Fibroblast of gingiva (primary cell): ENCODE measurements at places on chromosomes 2 and 18.
A peak's percentile ranks its signal among the peaks of the same experiment; 100 is the strongest.

- no peak for DNase-seq
Observed at GRCh38 chr2:233487748-233488345, 78.7 kb downstream of the USP40 start.

- DNase-seq = no peak
Observed at GRCh38 chr2:8234757-8235374, 447.0 kb upstream of the ID2 start.

DNA sequence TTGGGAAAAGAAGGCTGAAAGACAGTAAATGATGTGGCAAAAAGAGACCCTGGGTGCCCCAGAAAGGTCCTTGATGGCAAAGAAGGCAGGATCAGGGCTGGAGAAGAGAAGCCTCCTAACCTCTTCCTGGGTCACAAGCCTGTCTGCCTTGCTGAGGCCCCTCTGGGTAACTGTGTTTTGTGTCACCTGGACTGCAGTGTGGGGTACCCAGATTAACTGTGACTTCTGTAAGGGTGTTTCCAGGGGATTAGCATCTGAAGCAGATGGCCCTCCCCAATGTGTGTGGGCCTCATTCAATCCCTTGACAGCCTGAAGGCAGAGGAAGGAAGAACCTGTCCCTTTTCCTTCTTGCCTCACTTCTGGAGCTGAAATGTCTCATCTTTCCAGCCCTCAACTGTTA, 35.6 kb upstream of the APCDD1 start:
- DNase-seq = no peak

- DNase-seq = peak; percentile 85
Observed at GRCh38 chr2:220277445-220277975, 650.1 kb downstream of the SLC4A3 start.

GRCh38 chr2:62293490-62294271, 97.8 kb downstream of the B3GNT2 start:
- no peak for DNase-seq

GRCh38 chr2:10326707-10327594, 24.2 kb downstream of the HPCAL1 start:
- DNase-seq = no peak

DNA sequence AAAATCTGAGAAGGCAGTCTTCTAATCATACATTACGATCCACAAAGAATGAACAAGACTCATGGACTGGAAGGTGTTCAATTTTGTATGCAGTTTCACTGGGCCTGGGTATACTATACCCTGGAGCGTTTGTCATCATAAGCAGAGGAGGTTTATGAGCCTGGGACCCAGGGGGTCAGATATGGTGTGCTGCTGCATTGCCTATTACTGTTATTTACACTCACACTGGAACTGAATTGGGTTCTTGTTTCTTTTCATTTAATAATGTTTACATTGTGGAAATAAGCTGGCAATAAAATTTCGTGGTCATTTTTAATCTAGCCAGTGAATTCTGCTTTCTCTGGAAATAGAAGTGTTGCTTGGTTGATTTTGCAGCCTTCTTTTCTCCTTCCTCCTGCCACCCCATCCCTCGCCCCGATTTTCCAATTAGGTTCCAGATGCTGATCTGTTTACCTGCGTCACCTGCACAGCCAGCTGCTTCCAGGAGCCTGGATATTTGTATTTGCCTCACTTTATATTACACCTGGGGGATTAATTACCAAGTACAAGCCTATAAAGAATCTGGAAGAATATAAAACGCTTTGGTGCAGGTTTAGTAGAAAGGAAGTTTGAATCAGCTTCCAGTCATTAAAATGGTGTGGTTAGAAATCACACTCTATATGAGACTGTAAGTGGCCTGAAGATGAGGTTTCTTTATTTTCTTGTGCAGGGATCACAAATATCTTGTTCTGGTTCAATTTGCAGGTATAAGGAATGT, 234.4 kb downstream of the SOCS6 start:
- DNase-seq = no peak

DNA sequence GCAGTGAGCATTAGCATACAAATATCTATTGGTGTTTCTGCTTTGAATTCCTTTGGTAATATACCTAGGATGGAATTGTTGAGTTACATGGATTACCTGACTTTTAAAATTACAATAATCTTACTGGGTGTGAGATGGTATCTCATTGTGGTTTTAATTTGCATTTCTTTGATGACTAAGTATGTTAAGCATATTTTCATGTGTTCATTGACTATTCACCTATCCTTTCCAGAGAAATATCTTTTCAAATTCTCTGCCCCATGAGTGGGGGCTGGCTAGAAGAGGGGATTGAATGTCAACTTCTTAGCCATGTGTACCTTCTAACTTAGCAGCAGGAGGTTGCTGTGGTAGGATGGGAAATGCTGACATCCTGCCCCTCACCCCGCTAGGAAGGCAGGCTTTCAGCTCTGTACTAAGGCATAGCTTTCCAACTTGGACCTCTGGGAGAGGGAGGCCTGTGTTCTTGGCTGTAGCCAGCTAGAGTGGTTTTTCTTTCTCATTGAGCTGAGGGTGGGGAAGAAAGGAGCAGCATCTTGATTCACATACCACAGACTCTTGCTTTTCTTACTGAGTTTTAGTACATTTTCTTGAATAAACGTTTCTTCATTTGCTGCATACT, 63.3 kb upstream of the TTC27 start:
- no peak for DNase-seq

- no peak for DNase-seq
Observed at GRCh38 chr18:13220361-13220991, 1.9 kb downstream of the LDLRAD4 start.

GRCh38 chr2:188294352-188294926, 2.8 kb downstream of the GULP1 start:
- no peak for DNase-seq

DNA sequence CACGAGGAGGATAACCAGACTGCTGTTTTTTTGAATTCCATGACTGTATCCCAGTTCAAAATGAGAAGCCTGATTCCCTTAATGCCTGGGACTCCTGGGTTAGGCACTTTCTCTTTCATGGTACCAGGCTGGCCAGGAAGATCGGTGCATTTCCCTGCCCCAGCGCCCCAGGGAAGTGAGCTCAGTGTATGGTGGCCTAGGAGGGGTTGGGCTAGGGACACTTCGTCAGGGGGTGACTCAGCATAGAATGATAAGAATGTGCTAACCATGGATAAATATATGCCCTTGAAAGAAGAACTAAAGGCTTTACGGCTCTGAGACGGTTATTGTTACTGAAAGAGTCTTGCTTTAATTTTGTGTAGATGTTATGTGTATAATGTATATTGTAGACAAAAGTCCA, 27.5 kb upstream of the FAM237A start:
- DNase-seq = no peak

- DNase-seq = no peak
Observed at GRCh38 chr2:114185501-114185900, 256.9 kb upstream of the DPP10 start.
